ENCODE measurements at places on chromosomes 5 and 9.

- no peaks in the 10 kb centered on the region for H3K36me3 ChIP-seq
- DNase-seq = no peak
- no peak overlapping the region for H3K4me3 ChIP-seq
- no peaks in the 10 kb centered on the region for H3K4me1 ChIP-seq
- H3K27me3 ChIP-seq = no peaks in the 10 kb centered on the region
Observed at GRCh38 chr9:12231832-12232231, 461.4 kb upstream of the TYRP1 start.

GRCh38 chr9:106800701-106801270 is 62.2 kb upstream of the ZNF462 start:
- H3K27ac ChIP-seq = no peak overlapping the region
- H3K27me3 ChIP-seq = no peaks in the 10 kb centered on the region
- no peak for DNase-seq
- no peaks in the 10 kb centered on the region for H3K36me3 ChIP-seq
- no peak overlapping the region for H3K4me3 ChIP-seq

DNA sequence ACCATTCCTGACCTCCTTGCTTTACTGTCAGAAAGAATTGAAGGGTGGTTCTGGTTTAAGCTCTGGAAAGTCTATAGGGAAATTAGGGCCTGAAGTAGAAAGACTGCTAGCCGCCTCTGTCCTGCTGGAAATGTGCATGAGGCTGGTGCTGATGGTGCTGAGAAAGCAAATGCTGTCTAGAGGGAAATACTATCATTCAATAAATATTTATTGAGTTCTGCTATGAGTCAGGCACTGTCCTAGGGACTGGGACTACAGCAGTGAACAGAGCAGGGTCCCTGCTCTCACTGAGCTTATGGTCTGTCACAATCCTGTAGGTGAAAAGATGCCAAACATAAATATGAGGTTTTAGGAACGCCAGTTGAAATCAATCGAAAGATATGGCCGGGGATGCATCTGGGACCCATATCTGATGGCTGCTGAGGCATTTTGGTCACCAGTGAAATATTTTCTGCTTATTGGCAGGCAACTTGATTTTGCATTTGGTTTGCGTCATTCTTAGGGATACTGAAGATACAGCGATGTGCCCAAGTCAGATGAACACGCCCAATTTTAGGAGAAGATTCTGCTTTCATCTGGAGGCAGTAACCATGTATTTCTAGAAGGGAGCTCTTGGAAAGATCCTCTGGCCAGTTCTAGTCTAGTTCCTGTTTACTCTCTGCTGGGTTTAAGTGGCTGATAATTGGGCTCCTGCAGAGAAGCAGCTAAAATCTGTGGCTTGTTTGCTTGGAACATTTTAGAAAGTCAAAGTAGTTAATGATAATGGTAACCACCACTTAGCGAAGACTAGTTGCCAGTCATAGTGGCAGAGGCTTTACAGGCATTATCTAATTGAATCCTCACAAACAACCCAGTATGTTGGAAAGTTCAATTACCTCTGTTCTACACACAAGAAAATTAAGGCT is 73.3 kb downstream of the INSYN2B start:
- H3K4me3 ChIP-seq = no peak overlapping the region
- no peaks in the 10 kb centered on the region for H3K36me3 ChIP-seq
- peak; percentile 42 for DNase-seq
- peaks cover 8% of the 10 kb centered on the region for H3K4me1 ChIP-seq
- H3K27me3 ChIP-seq = no peaks in the 10 kb centered on the region

- H3K4me1 ChIP-seq = no peaks in the 10 kb centered on the region
- DNase-seq = no peak
- no peak overlapping the region for H3K4me3 ChIP-seq
- peaks cover 4% of the 10 kb centered on the region for H3K27me3 ChIP-seq
Observed at GRCh38 chr9:94625835-94626234, 13.5 kb downstream of the FBP1 start.

DNA sequence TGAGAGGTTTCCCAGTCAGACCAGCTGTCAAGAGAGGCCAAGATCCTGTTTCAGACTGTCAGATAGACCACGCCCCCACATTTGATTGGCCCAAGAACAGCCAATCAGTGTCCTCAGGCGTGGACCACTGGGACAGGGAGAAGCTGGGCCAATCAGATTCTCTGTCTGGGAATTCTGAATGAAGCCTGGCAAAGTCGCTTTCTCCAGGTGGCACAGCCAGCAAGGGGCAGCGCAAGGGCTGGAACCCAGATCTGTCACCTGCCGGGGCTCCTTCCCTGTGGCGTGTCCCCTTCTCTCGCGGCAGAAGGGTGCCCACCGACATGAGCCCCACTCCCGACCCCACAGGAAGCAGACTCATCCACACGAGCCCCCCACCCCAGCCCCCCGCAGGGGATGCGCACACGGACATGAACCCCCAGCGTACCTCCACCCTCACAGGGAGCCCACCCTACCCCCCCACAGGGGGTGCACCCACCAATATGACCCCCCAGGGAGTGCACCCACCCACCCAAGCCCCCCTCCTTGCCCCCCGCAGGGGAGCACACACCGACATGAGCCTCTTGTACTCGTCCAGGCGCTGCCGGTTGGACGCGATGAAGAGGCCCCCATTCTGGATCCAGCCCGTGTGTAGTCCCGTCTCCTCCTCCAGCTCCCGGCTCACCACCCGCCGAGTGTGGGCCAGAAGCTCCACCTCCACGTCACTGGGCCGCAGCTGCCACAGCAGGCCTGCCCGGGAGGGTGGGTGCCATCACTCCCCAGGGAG is 6.1 kb downstream of the SARDH start:
- no peaks in the 10 kb centered on the region for H3K27me3 ChIP-seq
- H3K4me1 ChIP-seq = no peaks in the 10 kb centered on the region
- no peak overlapping the region for H3K4me3 ChIP-seq
- H3K36me3 ChIP-seq = no peaks in the 10 kb centered on the region
- peak; percentile 99 for DNase-seq
- H3K27ac ChIP-seq = no peak overlapping the region

- H3K4me1 ChIP-seq = no peaks in the 10 kb centered on the region
- H3K36me3 ChIP-seq = peaks cover 32% of the 10 kb centered on the region
- H3K4me3 ChIP-seq = no peak overlapping the region
- no peak for DNase-seq
- no peaks in the 10 kb centered on the region for H3K27me3 ChIP-seq
Observed at GRCh38 chr9:2065704-2066103, 50.6 kb downstream of the SMARCA2 start.

- H3K4me3 ChIP-seq = no peak overlapping the region
- H3K27ac ChIP-seq = no peak overlapping the region
- H3K27me3 ChIP-seq = peaks cover 97% of the 10 kb centered on the region
- peaks cover 5% of the 10 kb centered on the region for H3K4me1 ChIP-seq
- no peaks in the 10 kb centered on the region for H3K36me3 ChIP-seq
Observed at GRCh38 chr5:77628840-77629508, 9.5 kb downstream of the OTP start.
